ENCODE measurements at places on chromosomes 3 and 15. TPM values are rescaled to one million over a fixed set of nuclear protein-coding genes. Genes with fewer than 3 reads are reported as not detected.

DNA sequence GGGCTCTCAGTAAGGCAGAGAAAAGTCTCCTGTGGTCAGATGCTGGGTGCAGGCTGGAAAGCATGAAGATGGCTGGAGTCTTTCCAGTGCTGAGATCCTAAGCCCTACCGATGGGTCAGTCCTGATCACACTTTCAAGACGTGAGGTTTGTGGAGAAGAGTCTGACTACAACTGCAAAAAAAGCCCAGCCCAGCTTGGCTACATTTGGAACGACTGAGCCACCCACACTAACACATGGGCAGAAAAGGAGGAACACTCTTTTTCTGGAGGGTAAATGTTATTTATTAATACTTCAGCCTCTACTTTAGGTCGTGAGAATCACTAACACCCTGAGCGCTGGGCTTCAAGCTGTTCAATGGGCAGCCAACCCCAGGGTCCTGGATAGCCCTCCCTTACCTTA is 22.0 kb upstream of the C3orf22 start:
- no peak for DNase-seq

DNA sequence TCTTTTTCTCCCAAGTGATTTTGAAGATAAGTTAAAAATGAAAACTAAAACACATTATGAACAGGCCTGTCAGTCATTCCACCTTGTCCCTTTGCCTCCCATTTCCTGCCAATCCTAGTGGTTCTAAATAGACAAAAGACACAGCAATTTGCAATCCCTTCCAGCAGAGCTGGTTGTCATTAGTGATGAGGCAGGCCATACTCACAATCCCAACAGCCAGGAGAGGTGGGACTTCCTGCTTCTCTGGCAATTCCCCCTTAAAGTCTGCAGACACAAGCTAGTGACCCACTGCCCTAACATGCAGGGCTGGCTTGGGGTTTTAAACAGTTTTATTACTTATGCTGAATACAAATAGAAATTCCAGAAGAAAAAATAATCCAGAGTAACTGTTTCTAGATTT is 38.4 kb upstream of the RBP1 start:
- DNase-seq, result no peak

The FBXL2 gene
- total RNA-seq, result 25.4 TPM

DNA sequence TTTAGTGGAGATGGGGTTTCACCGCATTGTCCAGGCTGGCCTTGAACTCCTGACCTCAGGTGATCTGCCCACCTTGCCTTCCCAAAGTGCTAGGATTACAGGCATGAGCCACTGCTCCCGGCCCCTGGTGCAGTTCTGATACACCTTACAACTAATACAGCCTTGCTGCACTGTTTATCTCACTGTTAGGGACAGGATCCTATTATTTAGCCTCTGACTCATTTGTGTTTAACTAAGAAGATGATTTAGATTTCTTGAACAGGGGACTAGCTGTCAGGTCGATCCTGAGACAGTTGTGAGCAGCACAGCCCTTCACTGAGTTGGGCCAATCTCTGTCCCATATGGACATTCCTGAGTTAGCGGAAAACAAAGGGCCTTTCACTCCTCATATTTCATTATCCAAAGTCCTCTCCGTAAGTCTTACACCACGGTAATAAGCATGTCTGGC is 19.2 kb downstream of the GYG1 start:
- no peak for DNase-seq

DNA sequence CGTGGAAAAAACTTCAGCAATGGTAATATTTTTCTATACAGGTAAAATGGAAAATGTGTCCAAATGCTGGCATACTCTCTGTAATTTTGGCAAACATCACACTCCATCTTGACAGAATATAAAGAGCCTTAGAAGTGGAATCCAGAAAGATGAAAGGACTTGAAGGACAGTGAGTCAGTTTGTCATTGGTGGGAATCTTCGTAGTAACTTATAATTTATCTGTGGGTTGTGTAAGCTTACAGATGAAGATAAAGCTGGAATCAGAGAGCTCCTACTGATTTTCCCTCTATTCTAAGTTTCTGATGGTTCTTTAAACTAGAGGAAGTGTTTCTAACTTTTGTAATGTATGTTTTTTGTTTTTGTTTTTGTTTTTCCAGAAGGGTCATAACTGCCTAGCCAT is 8.7 kb upstream of the PDZRN3 start:
- no peak for DNase-seq

The CD200R1 gene
- not detected for total RNA-seq

GRCh38 chr15:55003965-55004873 is 192.5 kb downstream of the RSL24D1 start:
- no peak for DNase-seq

- DNase-seq, result no peak
Measured at GRCh38 chr3:177973241-177973840, 562.9 kb upstream of the KCNMB2 start.

The GPR87 gene
- not detected for total RNA-seq

The CFAP91 gene
- total RNA-seq, result 0.14 TPM

DNA sequence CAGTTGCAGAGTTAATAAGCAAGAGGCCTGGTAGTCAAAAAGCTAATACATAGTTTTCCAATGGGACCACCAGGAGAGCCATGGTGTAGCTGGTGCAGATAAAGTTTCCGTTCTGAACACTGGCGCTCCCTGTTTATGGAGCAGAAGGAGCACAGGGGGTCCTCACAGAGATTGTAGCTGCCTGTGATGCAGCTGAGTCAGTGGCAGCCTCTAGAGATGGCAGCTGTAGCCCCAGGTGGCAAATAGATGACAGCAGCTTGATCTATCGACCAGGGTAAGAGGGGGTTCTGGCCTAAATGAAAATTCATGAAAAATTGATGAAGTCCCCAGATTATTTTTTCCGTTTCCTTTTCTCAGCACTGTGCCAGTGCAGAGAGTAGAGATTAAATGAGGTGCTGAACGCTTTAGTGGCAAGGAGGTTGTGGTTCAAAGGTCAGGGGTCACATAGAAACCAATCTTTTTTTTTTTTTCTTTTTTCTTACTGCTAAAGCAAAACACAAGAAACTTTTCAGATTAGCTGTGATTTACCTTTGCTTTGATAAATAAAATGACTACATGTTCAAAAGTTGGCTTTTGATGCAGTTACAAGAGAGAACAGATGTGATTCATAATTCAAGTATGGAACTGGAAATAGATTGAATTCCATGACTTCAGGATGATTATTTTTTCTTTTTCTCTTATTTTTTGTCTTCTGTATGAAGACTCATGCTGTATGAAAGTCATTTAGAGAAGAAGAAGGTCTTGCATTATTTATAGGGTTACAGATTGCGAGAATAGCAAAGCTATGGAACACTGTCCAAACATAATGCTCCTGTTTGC is 63.3 kb downstream of the ROBO2 start:
- DNase-seq, result no peak

- no peak for DNase-seq
Measured at GRCh38 chr3:160671231-160671630, 5.7 kb upstream of the ARL14 start.

The SSUH2 gene
- not detected for total RNA-seq

GRCh38 chr15:34364041-34364440 is 3.0 kb downstream of the LPCAT4 start:
- no peak for DNase-seq

GRCh38 chr3:61066800-61067199 is 184.5 kb downstream of the FHIT start:
- DNase-seq, result no peak

The VPS33B gene
- 15.0 TPM for total RNA-seq

DNA sequence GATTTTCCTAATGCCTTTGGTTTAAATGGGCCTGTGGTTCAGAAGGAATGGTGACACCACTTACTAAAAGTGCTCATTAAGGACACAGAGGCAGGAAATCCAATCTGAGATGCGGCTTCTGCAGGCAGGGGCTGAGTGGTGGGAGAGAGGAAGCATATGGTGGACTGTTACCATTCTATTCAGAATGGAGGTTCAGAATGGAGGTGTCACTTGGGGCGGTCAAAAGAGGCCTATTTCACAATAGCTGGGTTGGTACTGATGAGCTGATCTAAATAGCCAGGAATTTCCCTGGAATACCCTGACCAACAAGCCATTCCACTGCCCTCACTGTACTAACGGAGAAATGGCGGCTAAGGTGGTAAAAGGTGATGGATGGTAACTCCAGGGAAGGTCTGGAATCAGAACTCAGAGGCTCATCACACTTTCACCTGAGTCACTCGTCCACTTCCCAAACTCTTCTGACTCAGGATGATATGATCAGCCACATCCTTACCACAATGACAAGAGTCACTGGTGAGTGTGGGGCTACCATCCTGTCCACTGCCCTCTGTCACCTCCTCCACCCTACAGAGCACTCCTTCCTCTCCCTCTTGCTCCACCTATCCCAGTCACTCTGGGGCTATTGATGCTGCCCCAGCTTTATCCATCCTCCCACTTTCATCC is 15.7 kb downstream of the RFT1 start:
- DNase-seq, result peak; percentile 10

- no peak for DNase-seq
Measured at GRCh38 chr15:97728791-97729190, 231.7 kb upstream of the ARRDC4 start.

The DOCK3 gene
- under 0.01 TPM for total RNA-seq

The LSAMP gene
- total RNA-seq, result not detected

DNA sequence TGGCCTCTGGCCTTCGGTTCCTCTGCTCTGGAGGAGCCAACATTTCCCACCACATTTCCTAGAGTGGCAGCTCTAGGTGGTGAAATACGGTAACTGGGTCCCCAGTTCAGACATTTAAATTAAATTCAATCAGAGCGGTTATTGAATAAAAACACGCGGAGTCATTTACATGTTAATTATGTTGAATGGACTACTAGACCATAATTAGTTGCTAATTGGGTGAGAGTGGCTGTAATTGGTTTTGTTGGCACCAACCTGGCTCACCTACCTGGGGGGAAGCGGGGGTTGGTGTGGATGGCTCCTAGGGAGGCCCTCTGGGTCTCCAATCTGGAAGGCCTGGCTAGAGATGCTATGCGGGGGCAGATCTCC is 12.7 kb downstream of the SEMA3F start:
- no peak for DNase-seq

DNA sequence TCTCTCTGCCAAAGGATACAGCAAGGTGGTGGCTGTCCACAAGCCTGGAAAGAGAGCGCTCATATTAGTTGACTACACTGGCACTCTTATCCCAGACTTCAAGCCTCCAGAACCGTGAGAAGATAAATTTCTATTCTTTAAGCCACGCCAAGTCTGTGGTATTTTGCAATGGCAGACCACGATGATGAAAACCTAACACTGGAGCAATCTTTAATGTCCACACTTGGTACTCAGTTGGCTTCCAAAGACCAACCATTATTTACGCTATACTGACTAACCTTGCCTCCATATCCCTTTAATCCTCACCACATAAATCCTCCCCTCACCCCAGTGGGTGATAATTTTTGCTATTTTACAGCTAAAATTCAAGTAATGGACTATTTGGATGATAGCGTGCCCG is 16.9 kb upstream of the LACTB start:
- no peak for DNase-seq

DNA sequence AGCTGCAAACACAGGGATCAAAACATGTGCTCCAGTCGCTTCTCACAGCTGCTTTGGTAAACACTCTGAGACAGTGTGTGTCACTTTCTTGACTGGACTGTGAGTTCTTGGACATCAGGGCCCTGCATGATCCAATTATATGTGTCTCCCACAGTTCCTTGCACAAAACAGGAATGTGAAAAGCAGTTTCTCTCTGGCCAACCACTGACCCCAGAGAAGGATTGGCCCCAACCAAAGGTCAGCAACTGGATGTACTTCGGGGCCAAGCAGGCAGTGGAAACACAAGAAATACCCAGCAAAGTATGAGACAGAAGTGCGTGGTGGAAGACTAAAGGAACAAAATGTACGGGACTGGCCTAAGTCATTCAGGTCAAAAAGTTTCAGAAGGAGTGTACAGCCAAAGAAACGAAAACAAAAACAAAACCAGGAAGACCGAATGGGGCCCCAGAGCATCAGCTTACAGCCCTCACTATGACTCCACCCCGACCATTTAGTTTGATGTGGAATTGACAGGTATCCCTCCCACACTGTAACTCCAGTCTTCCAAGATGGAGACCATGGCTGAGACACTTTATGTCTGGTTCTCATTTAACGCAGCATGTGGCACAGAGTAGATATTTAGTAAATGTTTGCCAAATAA is 76.7 kb upstream of the LPP start:
- DNase-seq, result no peak

The ALS2CL gene
- 8.5 TPM for total RNA-seq

DNA sequence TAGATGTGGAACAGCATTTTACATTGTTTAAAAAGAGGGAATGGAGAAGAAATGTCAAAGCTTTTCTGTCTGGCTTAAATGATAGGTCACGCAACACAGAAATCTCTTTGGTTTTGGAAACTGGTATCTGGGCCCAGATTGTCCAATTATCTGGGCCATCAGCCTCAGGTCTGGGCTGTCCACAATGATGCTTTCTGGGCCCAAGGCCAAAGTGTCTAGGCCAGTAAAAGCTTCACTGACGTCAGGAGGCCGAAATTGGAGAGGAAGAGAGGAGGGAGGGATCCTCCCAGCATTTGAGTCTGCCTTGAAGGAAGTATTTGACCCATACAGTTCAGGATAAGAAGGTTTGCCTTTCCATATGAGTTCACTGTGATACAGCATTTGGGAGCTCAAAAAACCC is 60.7 kb upstream of the ALDH1A3 start:
- DNase-seq, result no peak

The CPN2 gene
- total RNA-seq, result not detected

DNA sequence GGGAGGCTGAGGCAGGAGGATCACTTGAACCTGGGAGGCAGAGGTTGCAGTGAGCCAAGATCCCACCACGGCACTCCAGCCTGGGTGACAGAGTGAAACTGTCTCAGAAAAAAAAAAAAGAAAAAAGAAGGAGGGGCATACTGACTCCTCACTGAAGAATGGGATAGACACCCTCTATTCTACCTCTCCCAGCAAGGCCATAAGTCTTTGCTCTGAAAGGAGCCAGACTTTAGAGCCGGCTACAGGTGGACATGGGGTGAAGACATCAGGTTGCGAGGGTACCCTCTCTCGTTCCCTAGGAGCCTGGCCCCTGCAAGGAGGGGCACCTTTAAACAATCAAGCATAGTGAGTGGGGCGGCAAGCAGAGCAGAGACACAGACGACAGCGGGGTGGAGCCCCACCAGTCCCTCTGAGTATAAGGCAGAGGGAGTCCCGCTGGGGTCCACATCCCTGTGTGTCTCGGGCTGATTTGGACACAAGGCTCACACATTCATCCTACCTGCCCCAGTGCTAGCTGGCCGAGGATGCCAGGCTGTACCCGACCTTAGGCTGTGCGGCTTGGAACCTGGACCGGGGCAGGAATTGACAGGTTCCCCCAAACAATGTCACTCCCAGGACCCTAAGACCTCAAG is 1.1 kb downstream of the GRAMD2A start:
- DNase-seq, result no peak

DNA sequence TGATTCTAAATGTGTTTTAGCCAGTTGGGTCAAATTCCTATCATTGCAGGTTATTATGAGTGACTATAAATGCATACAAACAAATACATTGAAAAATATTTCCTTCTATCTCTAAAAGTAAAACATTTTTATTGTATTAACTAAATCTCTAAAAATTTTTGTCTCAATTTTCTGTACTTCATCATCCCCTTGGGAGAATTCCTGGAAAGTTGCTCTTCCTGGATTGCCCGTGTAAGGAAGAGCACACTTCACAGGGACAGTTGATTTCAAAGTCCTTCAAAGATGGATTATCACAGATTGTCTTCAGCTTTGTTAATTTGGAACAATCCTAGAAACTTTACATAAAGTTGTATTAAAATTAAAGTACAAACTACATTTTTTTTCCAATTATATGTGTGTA is 595.6 kb downstream of the ROBO1 start:
- no peak for DNase-seq

GRCh38 chr3:138378331-138378730 is 30.0 kb downstream of the MRAS start:
- DNase-seq, result no peak

The ECE2 gene
- total RNA-seq, result not detected
